ENCODE measurements at places on chromosomes 16 and 17. TPM values are rescaled to one million over a fixed set of nuclear protein-coding genes. Genes with fewer than 3 reads are reported as not detected.

DNA sequence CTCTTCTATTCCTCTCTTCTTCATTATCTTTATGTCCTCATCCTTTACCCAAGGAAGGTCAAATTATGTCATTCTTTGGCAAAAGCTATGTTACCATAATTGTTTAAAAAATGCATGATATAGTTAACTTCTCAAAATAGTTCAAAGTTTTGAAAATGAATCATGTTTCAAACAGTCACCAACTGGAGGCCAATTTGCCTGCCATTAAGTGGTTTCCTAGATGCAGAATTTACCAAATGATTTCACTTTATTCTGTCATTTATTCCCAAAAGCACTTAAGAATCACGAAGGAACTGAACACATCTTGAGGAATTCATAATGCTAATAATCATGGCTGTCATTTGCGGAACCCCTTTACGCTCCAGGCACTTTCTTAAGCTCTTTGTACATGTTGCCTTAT is 190.9 kb upstream of the CDH11 start:
- no peak for DNase-seq

- no peak for DNase-seq
Measured at GRCh38 chr16:88773812-88774291, 11.2 kb downstream of the PIEZO1 start.

DNA sequence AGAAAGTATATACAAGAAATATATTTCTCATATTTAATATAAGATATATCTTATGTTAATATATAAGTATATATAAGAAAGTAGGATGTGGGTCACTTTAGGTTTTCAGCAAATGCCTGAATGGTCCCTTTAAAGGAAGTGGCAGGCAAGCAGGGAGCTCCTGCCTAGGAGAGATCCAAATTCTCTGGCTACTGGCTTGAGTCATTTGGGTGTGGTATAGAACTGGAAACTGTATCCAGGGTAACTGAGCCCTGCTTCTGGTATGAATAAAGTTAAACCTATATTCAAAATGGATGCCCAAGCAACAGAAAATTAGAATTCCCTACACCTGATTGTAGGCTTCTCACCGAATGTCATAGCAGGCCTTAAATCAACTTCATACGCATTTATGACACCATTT is 144.4 kb downstream of the ZNF18 start:
- no peak for DNase-seq

- DNase-seq = no peak
Measured at GRCh38 chr16:17238285-17239028, 232.3 kb downstream of the XYLT1 start.

DNA sequence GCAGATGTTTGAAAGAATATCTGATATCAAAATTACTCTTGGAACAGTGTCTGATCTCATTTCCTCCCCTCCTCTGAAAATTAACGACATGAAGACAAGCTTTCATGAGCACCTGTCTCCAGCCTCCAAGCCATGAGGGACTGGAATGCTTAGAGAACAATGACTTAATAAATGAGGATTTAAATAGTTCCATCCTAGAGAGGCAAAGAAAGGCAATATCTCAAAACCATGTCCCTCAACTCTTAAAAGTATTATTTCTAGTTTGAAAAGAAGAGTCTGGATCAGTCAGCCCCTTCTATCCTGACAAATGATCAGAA is 137.5 kb downstream of the ANKFN1 start:
- no peak for DNase-seq

TLCD3B gene
- not detected for total RNA-seq

SLC6A2 gene
- total RNA-seq = not detected

SP6 gene
- total RNA-seq = not detected
